Activated T-cell treated with anti-CD3 and anti-CD28 coated beads for 4 hours (primary cell): ENCODE measurements at places on chromosomes 4 and X.

- no peak for DNase-seq
Measured at GRCh38 chr4:48331577-48332330, 9.6 kb upstream of the SLAIN2 start.

DNA sequence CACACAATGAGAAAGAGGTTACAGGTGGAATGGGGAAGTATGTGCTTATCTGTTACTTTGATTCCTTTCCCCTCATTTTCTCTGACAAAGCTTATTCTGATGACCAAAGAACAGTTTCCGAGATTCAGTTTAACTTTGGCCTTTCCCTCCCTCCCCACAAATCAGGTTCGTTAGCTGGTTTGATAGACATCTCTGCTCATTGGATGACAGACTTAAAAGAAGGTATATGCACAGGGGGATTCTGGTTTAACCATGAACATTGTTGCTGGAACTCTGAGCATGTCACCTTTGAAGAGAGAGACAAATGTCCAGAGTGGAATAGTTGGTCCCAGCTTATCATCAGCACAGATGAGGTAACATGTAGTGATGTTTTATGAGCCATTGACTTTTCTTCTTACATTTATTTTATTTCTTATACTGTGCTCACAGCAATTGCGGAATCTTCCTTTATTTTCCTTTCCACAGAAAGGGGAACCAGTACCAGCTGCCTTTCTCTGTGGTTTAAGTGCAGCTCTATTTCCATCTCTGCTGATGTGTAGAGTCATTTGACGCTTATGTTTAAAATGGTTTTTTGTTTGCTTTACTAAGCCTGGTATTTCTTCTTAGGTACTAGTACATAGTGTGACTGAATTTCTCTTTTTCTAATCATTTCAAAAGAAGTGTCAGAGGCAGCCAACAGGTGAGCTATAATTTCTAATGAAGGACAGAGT is 125.0 kb downstream of the AKAP4 start:
- no peak for DNase-seq

DNA sequence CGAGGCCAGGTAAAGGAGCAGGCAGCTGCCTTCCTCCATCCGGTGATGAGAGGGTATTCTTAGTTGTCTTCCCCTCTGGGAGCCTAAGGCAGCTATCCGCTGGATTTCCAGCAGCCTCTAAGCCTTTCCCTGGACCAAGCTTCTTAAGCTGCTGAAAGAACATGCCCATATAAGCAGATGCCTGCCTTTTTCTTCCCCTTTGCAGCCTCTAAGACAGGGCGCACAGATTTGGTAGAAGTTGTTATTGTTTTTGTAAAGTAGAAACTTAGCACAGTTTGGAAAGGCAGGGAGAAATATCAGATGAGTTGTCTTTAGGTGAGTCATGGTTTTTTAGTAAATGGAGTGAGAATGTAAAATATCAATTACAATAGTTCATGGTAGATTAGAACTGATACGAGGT is 210.8 kb downstream of the ARHGAP10 start:
- DNase-seq: no peak

DNA sequence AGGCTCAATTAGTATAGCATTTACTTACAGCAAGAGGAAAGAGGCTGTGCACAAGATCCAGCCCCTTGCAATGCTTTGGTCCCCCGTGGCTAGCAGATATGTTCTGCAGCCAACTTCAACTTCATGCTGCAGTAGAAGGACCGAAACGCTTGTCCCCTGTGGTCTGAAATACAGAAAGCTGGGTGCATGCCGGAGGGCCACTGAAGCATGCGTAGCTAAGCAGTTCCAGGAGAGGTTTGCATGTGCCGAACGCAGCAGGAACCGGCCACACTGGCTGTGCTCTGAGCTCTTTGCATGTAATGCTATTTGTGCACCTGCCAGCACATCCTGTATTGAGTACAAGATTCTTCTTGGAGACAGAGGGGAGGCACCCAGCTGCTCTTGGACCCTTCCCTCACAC is 35.8 kb upstream of the SHISA3 start:
- DNase-seq: no peak

- DNase-seq: no peak
Measured at GRCh38 chr4:163175971-163176958, 9.6 kb upstream of the NAF1 start.

- no peak for DNase-seq
Measured at GRCh38 chr4:152369902-152370295, 166.0 kb downstream of the FBXW7 start.

GRCh38 chrX:13695601-13696115 is 6.7 kb downstream of the RAB9A start:
- DNase-seq: no peak

DNA sequence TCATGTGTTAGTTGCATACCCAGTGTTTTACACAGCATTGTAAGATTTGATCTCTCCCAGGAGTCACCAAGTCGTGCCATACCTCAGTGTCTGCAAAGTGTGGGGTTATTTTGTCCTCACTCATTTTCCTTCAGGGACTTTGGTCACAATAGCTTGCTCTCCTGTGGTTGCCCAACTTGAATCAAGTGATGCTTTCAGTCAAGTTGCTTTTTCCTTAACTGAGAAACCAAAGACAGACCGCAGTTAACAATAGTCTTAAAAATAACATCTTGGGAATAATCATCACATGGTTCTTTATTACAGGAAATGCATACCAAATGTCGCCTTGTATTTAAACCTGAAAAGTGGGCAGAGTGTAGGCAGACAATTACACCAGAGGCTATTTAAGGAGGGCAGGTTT is 44.5 kb upstream of the NDP start:
- no peak for DNase-seq

DNA sequence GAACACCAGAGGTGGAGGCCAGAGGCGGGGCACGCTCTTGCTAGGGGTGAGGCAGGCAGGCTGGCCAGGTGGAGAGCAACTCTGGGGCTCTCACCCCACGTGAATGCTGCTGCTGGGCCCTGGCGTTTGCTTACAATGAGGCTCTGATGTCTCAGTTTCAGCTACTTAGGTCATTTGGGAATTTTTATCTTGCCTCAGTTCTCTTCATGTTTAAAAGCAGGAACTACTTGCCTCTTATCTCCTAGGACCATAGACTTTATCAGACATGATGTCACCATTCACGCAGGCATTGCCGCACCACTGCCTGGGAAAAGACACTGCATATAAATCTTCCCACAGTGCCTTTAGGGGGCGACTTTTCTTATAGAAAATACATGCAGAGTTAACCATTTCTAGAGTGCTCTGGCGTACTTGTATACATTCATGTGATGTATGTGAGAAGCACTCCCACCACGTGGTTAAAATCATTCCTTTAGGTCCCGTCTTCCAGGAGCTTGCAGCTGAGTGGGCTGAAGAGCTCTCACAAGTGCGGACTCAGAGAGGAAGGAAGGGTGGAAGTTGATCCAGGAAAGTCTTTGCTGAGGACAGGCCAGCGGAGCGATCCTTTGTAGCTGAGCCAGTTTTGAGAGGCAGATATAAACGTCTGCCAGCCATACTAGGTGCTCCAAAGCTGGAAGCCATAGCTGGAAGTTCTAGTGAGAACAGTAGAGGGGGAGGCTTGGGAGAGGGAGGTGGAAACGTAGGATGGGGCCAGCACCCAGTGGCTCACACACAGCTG is 84.3 kb upstream of the CLDN34 start:
- no peak for DNase-seq

GRCh38 chrX:68690936-68691501 is 43.6 kb downstream of the STARD8 start:
- DNase-seq: no peak

DNA sequence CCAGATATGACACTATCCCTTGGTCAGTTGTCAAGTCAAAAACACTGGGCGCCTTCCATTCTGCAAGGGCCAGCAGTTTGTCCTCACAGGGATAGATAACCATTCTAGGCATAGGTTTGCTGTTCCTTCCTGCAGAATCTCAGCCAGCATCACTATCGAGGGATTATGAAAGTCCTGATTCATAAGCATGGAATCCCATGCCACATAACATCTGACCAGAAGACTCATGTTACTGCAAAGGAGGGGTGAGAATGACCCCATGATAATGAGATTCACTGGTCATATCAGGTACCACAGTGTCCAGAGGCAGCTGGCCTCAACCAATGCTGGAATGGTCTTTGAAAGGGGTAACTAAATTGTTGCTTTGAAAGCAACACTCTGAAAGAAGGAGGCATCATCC is 84.7 kb downstream of the OTC start:
- DNase-seq: no peak

DNA sequence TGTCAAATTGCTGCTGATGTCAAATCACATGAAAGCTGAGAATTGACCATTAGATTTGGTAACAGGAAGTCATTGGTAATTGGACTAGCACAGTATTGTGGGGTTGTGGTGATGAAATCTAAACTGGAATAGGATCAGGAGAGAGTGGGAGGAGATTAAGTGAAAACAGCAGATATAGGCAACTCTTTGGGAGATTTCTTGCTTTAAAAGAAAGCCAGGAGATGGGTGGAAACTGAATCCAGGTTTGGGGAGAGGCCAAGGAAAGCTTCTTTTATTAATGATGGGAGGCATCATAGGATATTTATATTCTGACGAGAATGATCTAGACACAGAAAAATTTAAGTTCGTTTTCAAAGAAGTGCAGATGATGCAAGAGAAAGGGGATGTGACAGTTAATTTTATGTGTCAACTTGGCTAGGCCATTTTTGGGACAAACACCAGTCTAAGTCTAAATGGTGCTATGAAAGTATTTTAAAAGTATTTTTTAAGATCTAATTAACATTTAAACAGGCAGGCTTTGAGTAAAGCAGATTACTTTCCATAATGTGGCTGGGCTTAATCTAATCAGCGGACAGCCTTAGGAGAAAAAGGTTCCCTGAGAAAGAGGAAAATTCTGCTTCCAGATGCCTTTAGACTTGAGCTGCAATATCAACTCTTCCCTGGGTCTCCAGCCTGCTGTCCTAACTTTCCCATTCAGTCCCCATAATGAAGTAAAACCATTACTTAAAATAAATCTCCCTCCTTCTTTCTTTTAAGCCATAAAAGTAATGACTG is 24.7 kb downstream of the SEC24D start:
- DNase-seq: no peak

DNA sequence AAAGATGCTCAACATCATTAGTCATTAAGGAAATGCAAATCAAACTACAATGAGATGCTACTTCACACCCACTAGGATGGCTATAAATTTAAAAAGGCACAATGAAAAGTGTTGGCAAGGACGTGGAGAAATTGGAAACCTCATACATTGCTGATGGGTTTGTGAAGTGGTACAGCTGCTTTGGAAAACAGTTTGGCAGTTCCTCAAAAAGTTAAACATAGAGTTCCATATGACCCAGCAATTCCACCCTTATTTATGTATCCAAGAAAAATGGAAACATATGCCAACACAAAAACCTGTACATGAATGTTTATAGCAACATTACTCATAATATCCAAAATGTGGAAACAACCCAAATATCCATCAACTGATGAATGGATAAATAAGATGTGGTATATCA is 101.3 kb upstream of the MAGEB10 start:
- DNase-seq: no peak

- DNase-seq: no peak
Measured at GRCh38 chrX:155767876-155768769, 113.0 kb upstream of the VAMP7 start.

DNA sequence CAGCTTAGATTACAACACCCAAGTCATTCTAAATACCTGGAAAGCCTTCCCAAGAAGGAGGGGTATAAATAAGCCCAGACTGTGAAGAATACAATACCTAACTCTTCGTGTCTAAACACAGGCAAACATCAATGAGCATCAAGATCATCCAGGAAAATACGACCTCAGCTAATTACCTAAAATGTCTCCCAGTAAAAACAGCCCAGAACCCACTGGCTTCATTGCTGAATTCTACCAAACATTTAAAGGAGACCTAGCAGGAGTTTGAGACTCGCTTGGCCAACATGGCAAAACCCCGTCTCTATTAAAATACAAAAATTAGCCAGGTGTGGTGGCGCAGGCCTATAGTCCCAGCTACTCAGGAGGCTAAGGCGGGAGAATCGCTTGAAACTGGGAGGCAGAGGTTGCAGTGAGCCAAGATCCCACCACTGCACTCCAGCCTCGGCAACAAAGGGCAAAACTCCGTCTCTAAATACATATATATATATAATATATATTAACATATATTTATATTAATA is 19.1 kb upstream of the HSFX4 start:
- no peak for DNase-seq

- no peak for DNase-seq
Measured at GRCh38 chr4:56434599-56435139, 746 bp downstream of the PPAT start.

GRCh38 chrX:13023567-13023966 is 20.9 kb downstream of the FAM9C start:
- DNase-seq: no peak

DNA sequence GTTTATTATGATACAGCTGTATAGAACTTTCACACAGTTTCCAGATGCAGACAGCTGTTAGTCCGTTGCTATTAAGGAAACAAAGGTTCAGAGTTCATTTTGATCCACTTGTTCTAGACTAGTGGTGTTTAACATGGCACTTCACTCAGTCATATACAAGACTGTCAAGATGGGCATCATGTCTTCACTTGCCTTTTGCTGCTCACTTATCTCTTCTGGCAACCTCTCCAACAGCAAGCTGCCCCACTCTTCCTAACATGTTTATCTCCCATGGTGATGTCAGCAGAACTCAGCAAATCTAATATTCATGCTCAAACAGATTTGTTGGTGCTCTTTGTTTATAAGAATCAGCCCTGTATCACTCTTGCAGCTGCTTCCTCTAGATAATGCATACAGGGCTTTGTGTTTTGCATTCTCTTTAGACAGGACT is 236.2 kb upstream of the HAND2 start:
- no peak for DNase-seq

DNA sequence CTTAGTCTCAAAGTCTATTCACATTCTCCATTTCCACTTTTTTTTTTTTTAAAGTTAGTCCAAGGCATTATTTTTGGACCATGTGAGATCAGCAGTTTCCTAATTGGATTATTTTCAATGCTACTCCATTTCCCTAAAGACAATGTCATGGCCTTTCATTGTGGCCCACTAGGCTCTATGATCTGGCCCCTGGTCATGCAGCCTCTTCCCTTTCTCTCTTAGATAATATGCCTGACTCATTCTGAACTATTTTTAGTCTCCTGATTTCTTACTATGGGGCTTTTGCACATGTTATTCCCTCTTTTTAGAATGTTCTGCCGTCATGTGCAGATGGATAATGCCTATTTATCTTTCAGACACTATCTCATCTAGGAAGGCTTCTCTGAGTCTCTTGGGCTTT is 157.3 kb downstream of the TMA16 start:
- DNase-seq: no peak

DNA sequence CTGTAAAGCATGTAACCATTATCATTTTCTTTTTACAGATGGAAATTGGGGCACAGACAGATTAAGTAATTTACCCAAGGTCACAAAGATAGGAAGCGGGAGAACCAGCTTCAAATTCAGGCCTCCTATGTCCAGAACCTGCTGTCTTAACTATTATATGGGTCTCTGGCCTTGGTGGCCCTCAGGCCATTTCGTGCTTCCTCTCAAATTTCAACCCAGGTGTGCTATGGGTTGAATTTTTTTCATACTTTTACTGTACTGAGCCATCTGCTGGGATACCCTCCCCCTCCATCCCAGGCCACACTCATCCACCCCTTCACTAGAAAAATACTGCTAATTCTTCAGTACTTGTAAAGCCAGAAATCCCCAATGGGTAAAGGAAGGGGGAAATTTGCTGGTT is 42.3 kb downstream of the KLF3 start:
- DNase-seq: no peak

- DNase-seq: peak; percentile 5
Measured at GRCh38 chr4:47531241-47531953, 46.3 kb downstream of the ATP10D start.

- no peak for DNase-seq
Measured at GRCh38 chrX:153608376-153608775, 9.4 kb upstream of the CCNQ start.
